ENCODE measurements at places on chromosomes 6 and 20.

DNA sequence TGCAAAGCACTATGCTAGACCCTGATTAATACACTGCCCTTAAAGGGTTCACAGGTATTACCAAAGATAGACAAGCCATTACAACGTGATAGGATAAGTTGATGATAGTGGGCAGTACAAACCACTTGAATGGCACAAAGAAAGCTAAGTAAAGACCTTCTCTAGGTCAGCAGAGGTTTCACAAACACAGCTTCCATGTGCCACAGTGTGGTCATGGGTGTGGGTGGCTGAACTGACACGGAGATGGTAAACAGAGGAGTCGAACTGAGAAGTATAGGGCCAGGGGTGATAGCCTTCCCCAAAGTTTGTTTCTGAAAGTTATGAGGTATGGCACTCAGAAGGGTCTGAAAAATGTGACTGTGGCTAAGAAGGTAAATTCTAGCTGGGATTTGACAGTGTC is 4.3 kb downstream of the ZBTB9 start:
- DNase-seq = no peak

DNA sequence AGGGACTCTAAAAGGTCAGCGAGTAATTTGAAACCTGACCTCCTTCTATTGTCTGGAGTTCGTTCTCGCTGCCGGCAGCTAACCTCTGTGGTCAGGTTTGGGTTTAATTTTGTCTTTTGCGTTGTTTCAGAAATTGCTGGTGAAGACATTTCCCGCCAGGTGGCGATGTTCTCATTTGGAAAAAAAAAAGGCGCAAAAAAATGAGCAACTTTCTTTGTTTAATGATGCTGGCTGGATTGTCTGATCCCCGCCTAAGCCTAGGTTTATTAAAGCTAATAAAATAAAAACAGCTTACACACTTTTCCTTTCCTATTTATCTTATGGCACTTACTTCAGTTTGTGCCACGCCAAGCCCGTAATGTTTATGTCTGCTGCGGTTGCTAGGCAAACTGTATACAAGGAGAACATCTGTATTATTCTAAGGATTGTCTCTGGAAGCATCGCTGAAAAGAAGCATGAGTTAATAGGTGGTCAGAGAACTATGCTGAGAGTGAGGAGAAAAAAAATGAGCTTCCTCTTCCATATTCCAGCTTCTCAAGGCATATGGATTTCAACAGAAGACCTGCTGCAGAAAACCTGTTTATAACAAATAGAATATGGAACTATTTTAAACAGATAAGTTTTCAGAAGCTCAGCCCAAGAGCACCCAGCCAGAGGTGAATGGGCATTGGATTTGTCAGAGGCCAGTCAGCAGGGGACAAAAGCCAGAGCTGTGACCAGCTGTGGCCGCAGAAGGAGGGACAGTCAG is 205.7 kb downstream of the DOK5 start:
- peak; percentile 3 for DNase-seq

DNA sequence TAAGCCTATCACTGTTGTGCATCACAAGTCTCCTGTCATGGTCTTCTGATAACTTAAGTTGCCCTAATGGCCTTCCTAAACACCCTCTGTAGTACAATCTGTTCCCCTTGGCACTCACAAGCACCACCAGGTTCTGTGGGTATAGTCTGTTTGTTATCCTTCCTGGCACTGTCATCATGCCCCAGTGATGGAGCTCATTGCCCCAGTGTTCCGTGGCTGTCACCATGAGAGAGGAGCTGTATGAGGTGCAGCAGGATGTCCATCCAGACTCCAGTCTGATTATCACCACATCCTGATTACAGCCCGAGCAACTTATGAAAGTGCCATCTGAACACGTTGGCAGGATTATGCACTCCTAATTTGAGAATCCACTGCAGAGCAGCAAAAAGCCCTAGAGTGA is 380.1 kb downstream of the FRK start:
- DNase-seq = no peak

DNA sequence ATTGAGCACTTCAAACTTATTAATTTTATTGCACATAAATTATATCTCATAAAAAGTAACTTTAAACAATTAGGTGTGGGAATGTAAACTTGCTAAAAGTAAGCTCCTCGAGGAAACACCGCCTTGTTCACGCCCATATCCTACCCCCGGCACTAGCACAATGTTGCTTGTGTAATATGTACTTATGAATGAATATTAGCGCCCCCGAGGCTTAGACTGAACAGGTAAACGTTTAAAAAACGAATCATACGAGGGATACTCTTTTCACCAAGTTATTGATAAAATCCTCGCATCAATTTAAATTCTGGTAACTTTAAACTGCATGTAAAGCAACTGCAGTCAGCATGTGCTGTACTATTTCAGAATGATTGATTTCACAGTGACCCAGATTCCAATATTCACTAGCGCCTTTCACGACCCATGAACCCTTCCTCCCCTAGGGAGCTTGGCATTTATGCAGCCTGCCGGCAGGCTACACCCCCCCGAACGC is 637 bp downstream of the TFB1M start:
- no peak for DNase-seq

DNA sequence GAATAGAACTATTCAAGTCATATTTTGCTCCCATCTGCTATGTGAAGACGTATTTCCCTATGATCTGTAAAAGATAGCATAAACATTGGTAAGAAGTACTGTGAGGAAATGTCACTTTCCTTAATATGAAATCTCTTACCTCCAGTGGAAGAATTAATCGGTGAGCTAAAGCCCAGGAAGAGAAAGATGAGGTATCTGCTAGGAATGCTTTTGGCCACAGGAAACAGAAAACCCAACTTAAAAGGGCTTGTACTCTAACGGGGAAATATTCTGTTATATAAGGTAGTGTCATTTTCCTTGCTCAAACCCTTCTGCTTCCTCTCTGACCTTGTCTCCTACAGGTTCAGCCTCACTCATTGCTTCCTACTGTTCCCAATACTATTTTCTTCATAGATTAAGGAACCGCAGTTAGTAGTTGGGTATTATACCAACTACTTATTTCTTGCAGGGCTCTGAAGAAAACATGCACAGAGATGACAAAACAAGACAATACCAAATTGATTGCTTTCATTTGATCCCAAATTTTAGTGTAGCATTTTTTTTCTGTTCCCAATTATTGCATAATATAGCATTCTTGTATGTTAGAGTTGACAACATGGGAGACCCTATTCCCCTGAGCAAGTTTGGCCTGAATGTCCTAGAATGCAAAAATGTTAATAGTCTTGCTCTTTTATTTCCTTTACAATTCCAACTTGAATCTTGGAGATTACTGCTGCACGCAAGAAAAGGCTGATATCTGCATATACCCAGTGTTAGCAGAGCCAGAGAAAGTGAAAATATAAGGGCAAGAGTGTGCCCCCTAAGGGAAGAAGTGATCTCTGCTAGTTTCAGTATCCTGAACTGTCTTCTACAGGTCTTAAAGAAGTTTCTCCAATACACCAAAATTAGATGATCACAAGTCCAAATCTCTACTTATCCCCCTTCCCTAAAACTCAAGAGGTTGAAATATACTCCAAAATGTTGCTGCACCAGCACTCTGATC is 65.3 kb downstream of the AFG1L start:
- DNase-seq = no peak

DNA sequence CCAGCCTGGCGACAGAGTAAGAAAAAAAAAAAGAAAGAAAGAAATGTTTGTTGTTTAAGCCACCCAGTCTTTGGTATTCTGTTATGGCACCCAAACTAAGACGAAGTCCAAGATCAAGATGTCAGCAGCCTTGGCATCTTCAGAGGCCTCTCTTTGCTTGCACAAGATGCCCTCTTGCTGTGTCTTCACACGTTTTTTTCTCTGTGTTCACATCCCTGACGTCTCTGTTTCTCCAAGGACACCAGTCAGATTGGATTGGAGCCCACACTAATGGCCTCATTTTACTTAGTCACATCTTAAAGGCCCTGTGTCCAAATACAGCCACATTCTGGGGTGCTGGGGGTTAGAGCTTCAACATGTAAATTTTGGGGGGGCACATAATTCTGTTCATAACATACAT is 380.9 kb downstream of the GJA1 start:
- no peak for DNase-seq

DNA sequence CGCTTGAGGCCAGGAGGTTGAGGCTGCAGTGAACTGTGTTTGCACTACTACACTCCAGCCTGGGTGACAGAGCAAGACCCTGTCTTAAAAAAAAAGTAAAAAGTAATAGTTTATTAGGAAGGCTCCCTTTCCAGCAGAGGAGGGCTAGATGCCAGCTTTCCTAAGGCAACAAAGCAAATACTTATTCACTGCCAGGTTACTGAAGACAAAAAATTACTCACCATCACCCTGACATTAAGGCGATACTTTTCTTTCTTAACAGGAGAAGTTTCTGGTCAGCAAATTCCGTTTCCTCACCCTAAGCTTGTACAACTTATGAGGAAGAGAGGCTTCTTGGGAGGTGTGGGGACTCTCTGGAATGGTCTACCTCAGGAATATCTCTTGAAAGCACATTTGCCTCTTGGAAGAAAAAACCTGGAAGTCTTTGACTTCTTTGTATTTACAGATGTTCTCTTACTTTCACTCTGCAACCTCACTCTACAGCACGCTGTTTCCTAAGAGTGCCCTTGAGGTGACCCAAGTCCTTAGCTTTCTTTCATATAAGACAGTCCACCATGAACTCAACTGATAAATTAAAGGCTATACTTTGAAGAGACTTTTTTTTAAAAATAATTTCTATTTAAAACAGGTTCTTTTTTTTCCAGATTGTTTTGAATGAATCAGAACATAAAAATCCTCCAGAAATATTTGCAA is 52.9 kb upstream of the TRAF3IP2 start:
- DNase-seq = no peak

GRCh38 chr6:120410586-120410985 is 923.7 kb downstream of the TBC1D32 start:
- DNase-seq = no peak

GRCh38 chr20:25015986-25016385 is 23.4 kb upstream of the APMAP start:
- no peak for DNase-seq

DNA sequence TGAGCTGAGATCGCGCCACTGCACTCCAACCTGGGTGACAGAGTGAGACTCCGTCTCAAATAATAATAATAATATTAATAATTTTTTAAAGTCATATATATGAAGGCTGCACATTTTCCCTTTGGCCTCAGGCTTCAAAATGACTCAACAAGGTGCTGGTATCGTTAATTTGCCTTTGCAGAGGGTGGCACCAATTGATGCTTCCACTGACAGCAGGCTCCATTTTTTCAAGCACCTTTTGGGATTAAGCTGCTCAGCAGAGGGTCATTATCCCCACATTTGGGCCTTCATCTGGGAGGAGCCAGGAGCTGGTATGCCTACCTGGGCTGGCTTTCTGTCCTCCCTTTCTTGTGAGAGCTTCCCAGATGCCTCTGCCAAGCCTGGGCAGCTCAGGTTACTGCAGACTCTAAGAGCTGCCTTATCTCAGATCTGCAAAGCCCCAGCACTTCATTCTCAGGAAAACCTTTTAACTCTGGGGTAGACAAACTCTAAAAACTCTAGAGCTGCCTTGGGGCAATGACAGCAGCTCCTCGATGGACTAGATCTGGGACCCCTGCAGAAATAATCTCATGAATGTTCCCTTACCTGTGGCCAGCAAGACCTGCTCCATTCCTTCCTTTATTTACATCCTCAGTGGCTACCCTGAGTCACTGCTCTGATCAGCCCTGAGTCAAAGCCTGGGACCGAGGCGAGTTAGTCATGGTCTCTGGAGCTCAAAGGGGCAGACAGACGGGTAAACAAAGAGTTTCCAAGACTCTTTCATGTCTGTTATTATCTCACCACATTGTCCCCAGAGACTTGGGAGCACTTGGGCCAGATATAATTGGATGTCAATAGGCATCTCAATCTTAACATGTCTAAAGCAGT is 80.0 kb upstream of the EYA2 start:
- DNase-seq = no peak

DNA sequence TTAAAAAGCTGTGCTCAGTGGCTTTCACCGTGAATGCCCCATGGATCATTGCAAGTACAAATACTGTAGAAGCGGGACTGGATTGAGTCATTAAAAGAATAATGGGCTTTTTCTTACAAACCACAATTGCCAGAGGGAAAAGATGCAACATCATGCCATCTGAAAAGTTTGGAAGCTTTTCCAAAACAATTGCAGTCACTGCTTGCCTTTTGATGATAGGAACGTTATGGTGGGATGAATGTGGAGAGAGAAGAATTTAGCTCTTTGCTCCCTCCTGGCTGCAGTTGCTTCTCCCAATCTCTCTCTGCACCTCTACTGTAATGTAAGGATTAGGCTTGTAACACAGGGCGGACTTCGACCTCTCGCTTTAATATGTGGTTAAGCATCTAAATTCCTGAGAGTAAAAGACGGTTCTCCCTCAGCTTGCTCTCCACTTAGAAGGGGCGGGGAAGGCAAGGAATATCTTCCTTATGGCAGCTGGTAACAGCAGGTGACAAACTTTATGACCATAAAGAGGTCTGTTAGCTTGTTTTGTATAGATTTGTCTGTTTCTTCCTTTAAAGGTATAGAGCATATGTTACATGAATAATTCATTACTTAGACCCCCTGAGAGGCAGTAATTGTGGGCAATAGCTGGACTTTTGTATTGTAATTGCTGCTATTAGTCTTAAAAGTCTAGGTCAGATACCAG is 376.1 kb downstream of the UTRN start:
- DNase-seq = no peak

DNA sequence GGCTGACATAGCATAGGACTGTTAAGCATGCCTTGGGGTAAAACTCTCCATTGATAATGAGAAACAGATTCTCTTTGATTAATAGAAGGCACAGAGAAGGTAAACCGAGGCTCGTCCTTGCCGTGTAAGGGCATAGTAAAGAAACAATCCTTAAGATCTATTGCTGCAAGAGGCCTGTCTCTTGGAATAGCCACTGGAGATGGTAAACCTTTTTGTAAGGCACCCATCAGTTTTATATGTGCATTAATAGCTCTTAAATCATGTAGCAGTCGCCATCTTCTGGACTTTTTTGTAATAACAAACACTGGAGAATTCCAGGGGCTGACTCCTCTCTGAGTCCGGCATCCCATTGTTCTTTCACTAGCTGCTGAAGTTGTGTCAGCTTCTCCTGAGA is 8.4 kb upstream of the ABHD12 start:
- peak; percentile 28 for DNase-seq

GRCh38 chr6:26455357-26455970 is 2.3 kb upstream of the BTN2A1 start:
- DNase-seq = no peak
